ENCODE measurements at places on chromosomes 12 and 14.

DNA sequence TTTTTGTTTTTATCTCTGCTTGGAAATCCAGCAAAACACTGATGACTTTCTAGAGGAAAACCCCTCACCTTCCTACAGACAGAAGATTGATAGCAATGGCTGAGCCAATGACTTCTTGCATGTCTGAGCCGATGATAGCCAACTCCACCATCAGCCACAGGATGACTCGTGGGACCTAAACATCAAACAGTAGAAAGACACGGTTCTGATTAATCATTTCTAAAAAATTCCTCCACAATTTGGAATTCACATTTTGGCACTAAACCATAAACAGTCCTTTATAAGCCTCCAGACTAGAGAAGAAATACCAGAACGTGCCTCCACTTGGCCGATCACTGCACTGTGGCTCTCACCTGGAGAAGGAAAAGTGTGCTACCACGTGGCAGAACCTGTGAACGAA, 25.9 kb downstream of the SLC11A2 start:
- no peak for DNase-seq

DNA sequence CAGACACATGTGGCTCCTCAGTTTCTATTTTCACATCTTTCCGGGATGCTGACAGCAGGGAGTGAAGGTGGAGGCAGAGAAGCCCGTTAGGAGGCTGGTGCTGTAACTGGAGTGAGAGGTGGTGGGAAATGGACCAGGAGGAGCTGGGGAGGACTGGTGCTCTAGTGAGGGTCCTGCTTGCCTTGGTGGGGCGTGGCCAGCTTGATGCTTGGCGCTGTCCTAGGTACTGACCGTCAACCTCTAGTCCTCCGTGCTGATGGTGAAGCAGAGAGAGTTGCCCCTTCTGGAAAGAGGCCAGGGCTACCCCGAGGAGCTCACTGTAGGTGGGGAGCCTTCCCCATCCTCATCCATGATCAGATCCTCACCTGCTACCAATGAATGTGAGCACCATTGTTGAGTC, 1.4 kb downstream of the TRMT61A start:
- no peak for DNase-seq

- no peak for DNase-seq
These were observed 88.9 kb downstream of the NUMB start for GRCh38 chr14:73369428-73369827.

DNA sequence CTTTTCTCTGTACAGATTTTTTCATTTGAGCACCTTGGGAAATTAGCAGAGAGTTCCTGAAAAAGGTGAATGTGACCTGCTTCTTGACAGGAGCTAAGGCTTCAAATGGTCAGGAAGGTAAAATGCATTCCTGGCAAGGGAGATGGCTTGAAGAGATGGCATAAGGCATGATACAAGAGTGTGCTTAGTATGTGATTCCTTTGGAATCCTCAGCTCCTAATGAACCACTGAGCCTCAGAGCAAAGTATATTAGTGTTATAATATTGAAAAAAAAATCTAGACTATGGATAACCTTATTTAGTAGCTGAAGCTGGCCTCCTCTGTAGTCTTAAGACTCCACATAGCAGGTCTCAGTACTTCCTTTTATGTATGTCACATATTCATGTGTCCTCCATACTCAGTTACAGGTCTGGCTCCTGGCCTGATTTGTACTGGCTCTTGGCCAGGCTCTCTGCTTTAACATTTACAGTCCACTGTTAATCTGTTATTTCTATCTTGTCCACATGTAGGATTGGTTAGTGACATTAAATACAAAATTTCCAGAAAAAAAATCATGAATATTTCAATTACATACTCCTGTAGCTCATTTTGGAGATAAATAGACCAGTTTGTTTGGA, 17.9 kb downstream of the TOGARAM1 start:
- DNase-seq = no peak

- no peak for DNase-seq
These were observed 2.3 kb upstream of the ANGEL1 start for GRCh38 chr14:76814726-76815645.

DNA sequence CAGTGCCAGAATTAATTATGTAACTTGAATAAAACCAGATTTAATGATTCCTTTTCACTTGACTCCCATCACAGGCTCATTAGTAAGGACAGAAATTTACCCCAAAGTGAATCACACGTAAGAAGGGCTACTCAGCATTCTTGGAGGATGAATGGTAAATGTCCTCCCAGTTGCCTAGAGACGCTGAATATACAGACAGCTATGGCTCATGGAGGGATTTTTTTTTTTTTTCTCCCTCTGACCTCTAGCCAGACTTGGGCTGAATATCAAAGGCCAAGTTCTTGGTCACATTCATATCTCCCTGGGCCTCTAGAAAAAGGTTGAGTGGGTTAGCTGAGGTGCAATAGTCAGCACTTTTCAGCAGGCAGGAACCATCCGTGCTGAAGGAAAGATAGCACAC, 77.5 kb downstream of the PHLDA1 start:
- DNase-seq = no peak

DNA sequence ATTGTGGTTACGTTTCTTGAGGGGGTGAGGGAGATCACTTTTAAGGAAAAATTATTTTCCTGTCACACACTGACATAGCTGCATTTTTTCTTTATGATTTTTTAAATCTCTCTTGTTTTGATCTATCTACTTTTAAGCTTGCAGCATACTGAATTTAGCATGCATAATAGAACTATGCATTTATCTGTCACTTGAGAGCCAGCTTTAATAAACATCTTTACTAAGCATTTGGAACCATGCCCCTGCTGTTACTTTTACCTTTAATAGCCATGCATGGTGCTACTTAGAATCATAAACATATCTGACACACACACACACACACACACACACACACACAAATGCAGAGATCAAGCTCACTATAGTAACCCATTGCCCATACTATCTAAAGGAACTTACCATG, 486.2 kb downstream of the NELL2 start:
- peak; percentile 78 for DNase-seq

DNA sequence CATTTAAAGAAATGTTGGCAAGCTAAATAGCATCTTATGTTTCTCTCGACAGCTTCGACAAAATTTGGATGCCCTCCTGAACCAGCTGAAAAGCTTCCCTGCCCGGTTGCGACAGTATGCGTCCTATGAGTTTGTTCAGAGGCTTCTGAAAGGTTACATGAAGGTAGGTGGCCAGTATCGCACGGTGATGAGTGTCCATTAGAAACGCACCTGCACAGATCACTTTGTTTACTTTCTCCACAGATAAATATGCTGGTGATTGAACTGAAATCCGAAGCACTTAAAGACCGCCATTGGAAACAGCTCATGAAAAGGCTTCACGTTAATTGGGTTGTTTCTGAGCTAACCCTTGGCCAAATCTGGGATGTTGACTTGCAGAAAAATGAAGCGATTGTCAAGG, 36.5 kb downstream of the DYNC1H1 start:
- no peak for DNase-seq

- DNase-seq = no peak
These were observed 30.5 kb upstream of the LMNTD1 start for GRCh38 chr12:25583545-25583944.

- DNase-seq = peak; percentile 20
These were observed 24.7 kb downstream of the SUSD6 start for GRCh38 chr14:69635981-69636639.

- DNase-seq = no peak
These were observed 1.4 kb downstream of the ATF1 start for GRCh38 chr12:50765095-50765911.

- DNase-seq = no peak
These were observed 158.4 kb downstream of the IPO8 start for GRCh38 chr12:30537228-30537627.

- DNase-seq = no peak
These were observed 17.0 kb downstream of the ANO6 start for GRCh38 chr12:45232756-45233372.

DNA sequence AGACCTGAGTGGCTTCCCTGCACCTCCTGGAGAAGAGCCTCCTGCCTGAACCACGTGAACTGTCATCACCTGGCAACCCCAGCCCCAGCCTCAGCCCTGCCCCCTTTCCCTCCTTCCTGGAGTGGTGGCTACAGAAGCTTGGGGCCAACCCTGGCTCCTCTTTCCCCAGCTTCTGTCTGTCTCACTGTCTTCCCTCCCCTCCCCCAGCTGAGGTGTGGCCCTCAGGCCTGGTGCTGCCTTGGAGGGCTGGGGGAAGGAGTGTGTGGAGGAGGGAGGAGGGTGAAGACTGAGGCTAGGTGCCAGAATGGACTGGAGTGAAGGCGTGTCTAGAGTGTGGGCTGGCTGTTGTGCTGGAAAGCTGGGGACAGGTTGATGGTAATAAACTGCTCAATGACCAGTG, 9.7 kb downstream of the NFATC4 start:
- DNase-seq = no peak

- DNase-seq = no peak
These were observed 11.2 kb upstream of the CD9 start for GRCh38 chr12:6189028-6189427.

DNA sequence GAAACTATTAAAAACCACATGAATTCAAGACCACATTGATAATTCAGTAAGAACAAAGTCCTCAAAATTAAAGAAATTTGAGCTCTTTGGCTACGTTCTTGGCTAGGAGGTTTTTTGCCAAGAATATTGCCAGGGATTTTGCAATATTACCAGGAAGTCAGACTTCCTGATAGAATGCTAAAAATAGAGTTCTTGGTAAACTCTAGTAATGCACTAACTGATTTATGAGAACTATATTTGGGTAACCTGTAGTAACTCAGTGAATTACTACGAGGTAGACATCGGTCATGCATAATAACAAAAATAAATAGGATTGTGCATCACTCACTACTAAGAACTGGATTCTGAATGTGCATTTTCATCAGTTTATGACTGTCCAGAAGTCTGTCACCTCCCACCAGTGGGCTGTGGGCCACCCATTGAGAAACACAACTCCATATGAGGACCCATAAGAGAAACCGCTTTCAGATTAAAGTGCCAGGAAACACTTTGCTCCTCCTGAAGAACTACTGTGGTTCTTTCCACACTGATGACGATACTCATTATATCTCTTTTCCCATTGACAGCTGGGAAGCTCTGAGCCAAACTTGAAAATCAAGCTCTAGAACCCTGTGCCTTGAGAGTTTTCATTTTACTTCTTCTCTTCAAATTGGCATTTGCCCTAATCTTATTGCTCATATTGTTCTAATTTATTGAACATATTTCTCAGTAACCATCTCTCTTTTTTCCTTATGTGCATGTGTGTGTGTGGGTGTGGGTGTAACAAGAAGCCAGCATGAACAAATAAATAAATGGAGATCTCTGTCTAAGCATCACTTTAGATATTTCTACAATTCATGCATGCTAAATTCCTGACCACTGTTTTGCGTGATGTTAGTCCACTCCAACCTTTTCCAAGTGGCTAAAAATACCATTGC, 116.6 kb downstream of the BCL11B start:
- DNase-seq = no peak

DNA sequence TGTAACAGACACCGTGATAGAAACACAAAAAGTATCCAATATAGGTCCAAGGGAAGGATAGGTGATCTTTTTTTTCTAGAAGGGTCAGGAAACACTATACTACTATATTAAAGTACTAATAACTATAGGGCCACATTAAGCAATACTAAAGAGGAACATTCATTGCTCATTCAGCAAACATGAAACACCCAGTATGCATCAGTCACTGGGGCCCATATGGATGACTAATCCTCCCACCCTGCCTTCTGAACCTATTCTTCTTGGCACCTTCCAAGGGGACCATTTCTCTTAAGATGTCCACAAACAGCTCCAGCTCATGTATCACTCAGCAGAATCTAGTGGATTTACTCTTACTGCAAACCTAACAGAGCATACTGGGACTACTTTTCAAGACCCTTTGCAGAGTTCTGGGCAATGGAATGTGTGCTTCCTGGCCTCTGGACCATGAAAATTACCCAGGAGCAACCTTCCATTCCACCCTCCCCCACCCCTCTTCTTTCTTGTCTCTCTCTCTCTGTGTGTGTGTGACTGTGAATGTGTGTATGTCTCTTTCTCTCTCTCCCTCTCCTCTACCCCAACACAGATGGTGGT, 187.9 kb downstream of the EPS8 start:
- no peak for DNase-seq

- DNase-seq = no peak
These were observed 123.7 kb downstream of the IGF1 start for GRCh38 chr12:102356690-102357089.

DNA sequence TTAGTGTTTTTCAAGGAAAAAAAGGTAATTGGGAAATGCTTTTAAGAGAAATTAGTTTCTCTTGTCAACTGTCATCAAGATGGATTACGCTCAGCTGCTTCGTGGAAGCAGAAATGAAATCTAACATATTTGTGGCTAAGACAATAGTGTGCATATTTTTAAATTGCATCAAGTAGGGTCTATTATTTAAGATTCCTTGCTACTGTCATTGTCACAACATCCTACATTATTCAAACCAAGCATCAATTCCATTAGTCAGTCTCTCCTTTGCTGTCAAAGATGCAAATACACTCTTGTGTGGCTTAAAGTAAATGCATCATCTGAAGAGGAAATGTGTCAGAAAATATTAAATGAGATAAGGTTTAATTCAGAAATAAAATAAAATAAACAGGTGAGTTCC, 1277.6 kb upstream of the SEL1L start:
- no peak for DNase-seq

DNA sequence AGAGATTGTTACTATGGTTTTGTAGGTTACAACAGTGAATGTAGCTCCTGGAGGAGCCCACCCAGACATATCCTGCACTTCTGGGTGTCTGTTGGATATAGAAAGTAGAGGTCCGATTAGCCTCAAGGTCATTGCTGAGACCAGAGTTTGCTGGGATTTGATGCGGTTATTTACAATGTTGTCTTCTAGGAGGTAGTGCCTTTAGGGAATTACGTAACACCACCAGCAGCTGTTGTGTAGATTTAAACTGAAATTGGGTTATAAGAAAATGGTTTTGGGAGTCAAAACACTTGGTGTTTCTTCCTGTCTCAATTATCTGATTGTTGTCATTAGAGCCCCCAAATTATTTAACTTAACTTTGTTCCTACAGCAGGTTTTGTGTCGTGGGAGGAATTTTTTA, 225.3 kb upstream of the PELI2 start:
- no peak for DNase-seq

- peak; percentile 59 for DNase-seq
These were observed 3.4 kb upstream of the NXPH4 start for GRCh38 chr12:57213058-57213715.

GRCh38 chr14:47273939-47274338, 401.5 kb downstream of the MDGA2 start:
- no peak for DNase-seq

DNA sequence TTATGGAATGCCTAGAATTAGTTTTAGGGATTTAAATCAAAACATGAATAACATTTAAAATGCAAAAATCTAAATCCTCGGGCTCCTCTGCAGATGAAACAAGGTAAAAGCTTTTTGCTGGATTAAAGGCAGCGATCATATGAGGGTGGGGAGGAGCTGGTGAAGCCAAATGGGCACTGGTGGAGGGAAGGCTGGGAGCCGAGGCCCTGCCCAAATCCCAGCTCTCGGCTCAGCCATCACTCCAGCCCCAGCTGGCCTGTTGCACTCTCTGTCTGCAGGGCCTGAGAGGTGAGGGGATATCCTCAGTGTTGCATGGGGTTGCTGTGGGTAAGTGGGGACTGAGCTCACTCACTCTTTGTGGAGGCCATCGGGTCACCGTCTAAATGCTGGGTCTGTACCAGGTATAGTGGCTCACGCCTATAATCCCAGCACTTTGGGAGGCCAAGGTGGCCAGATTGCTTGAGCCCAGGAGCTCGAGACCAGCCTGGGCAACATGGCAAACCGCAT, 28.6 kb downstream of the CALM1 start:
- no peak for DNase-seq
